MG63 (cell line): ENCODE measurements at places on chromosomes 4 and X. TPM values are rescaled to one million over a fixed set of nuclear protein-coding genes. Genes with fewer than 3 reads are reported as not detected.

Gene GLUD2
- total RNA-seq = 1.5 and 3.0 TPM in 2 replicates

Gene DCAF12L2
- 1.4 TPM in 1 of 2 replicates, not detected in the other for total RNA-seq

Gene DNAJB14
- 6.2 and 14.4 TPM in 2 replicates for total RNA-seq

Gene SLC38A5
- total RNA-seq = 0.79 and 2.0 TPM in 2 replicates

Gene USP17L5
- total RNA-seq = not detected in 2 replicates

Gene TKTL1
- total RNA-seq = not detected in 2 replicates

Gene XAGE2
- total RNA-seq = not detected in 2 replicates

Gene RTL9
- 0.30 and 0.72 TPM in 2 replicates for total RNA-seq

Gene SLC10A4
- total RNA-seq = not detected in 2 replicates

Gene MTNR1A
- total RNA-seq = not detected in 2 replicates

Gene CSN1S1
- total RNA-seq = not detected in 2 replicates

Gene ERAS
- not detected in 2 replicates for total RNA-seq

Gene MAGEC1
- not detected in 2 replicates for total RNA-seq

Gene F8
- total RNA-seq = 5.6 and 7.4 TPM in 2 replicates

Gene SPANXN4
- total RNA-seq = not detected in 2 replicates

Gene PAGE5
- not detected in 2 replicates for total RNA-seq

Gene TLR7
- total RNA-seq = not detected in 2 replicates

Gene KIAA1210
- not detected in 2 replicates for total RNA-seq

Gene ZFP42
- total RNA-seq = not detected in 2 replicates

Gene IKBKG
- 18.5 and 31.4 TPM in 2 replicates for total RNA-seq

Gene OCRL
- 26.6 and 27.6 TPM in 2 replicates for total RNA-seq

Gene SSX2
- total RNA-seq = not detected in 2 replicates

Gene MAGEA2
- total RNA-seq = not detected in 2 replicates

Gene RNF175
- 0.59 TPM in 1 of 2 replicates, not detected in the other for total RNA-seq

Gene CHIC1
- 2.5 and 5.0 TPM in 2 replicates for total RNA-seq

Gene TSPAN7
- total RNA-seq = not detected in 2 replicates

Gene FAM193A
- 7.3 and 24.4 TPM in 2 replicates for total RNA-seq
